Fibroblast of skin of back (primary cell): ENCODE measurements at places on chromosomes 2 and 18.

- DNase-seq = peak; percentile 83
These were observed 60.3 kb upstream of the SP3 start for GRCh38 chr2:174025271-174026121.

DNA sequence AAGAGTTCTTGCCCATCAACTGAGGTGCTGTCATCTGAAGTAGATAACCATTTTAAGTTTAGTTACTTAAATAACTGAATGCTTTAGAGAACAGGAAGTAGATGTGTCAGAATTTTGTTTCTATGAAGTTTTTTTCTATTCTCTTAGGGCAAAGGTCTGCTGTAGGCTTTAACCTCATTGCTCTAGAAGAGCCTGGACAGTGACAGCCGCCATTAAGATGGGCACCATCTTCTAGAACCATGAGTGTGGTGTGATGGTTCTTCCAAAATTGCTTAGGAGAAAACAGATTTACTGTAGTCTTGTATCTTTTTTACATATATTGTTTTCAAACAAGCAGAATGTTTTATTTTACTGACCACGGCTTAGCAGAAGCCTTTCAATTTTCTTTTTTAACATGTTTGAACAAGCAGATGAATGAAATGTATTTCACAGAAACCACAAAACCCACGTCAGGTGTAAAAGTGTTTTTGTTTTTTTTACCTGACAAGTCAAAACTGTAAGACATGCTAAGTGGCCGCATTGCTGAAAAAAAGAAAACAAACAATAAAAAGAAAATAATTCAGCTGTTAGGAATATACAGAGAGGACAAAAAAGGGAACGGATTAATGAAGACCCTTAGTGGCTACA lies 77.9 kb downstream of the PRELID3A start:
- no peak for DNase-seq

- DNase-seq = peak; percentile 70
These were observed 5.2 kb downstream of the CCBE1 start for GRCh38 chr18:59691996-59692395.

DNA sequence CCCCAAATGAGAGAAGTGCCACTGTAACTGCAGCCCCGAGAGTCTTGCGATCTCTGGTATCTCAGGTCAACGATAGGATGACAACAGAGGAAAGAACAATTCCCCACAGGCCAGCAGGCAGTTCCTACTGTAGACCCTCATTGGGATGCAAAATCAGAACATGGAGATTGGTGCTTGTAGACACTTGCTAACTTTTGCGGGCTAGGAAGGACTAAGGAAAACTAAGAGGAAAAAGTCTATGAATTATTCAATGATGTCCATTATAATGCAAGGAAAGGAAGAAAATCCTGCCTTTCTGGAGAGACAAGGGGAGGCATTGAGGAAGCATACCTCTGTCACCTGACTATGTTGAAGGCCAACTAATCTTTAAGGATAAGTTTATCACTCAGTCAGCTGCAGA lies 51.9 kb upstream of the CWC22 start:
- DNase-seq = no peak

DNA sequence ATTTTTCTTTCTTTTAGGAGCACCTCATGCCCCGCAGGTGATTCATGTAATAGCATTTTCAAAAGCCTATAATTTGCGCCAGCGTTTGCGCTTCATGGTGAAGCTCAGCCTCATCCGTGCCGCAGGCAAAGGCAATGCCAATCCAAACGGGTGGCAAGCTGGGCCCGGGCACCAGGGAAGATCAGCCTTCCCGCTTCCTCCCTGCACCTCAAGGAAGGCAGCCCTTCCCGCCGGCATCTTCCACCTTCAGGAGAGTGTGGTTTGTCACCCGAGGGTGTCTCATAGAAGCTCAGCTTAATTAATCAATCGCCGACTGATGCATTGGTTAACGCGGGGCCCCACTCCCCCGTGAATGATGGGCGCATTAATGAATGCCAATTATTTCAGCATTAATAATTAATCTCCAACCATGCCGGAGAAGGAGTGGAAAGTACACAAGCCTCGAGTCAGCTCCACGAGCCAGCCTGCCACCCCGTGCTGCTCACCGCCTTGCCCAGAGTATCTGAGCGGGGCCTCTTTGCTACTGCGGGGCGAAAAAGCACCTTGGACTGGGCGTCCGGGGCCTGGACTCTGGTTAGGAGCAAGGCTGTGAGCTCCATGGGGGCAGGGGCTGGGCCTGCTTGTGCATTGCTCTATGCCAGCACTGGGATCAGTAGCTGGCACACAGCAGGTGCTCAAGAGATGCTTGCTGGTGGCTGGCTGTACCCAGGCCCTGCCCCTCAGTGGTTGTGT lies 13.0 kb downstream of the INHBB start:
- no peak for DNase-seq

GRCh38 chr2:238915196-238915595 lies 67.3 kb downstream of the TWIST2 start:
- DNase-seq = no peak

- DNase-seq = no peak
These were observed 71.5 kb downstream of the KCNS3 start for GRCh38 chr2:17950006-17950405.

DNA sequence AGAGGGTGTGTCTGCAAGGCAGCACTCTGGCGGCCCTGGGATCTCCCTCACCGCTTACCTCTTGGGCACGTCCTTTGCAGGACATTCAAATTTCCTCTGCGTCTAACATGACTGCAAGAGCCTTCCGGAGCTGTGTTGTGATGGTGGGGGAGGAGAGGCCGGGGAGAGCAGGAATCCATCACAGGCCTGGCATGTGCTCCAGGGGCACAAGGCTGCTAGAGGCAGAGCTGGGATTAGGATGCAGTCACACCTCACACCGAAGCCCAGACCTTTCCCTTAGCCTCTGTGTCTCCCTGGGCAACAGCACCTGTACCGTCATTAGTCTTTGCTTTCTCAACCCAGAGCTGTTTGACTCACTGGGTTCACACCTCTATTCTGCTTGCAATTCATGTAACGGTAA lies 111.3 kb downstream of the CMPK2 start:
- DNase-seq = no peak

DNA sequence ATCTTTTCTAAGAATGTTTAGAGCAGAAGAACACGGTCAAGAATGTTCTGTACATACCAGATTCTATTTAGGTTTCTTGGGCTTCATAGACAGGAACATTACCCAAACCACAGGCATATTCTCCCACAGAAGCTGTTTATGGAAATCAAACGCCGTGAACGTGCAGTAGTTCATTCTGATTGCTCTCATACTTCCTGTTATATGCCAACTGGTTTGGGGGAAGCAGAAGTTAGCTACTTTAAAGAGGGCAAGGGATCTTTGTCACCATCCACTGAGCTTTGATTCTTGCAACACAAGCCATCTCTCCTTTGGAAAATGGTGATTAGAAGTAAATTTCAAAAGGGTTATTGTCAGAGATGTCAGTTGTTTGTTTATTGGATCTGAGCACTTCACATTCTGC lies 182.2 kb upstream of the NRP2 start:
- no peak for DNase-seq

DNA sequence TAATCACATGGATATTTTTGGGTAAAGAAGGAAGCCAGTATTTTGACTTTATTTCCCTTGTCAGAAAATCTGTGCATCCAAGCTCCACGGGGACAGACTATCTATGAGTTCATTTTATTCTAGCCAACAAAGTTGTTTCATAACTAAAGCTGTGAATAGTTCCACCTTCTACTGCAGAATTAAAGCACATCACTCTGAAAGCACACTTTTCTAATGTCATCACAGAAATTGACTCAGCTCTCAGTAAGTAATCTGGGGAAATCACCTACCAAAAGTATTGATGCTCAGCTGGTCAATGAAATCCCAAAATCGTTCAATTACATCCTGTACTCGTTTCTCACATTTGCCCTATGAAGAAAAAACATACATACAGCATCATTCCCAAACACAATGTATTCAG lies 19.1 kb downstream of the IAH1 start:
- DNase-seq = no peak

DNA sequence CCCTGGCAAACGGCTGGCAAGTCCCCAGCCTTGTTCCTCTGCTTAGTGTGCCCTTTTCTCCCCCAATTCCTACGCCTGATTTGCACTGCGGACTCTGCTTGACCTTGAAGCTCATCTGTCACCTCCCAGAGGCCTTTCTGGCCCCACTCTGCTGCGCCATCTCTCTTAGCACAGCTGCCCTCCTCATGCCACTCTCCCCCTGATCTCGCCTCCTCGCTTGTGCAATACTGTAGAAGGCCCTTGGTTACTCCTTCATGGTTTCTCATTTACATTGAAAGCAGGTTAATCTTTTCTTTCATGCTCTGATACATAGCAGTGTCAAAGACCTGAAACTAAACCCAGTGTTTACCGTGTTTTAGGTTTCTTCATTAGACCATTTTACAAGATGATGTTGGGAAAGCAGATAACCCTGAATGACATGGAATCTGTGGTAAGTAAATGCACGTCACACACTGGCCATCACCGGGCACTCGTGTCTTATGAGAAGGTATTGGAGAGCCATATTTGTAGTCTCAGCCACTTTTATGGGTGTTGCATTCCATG lies 258.8 kb downstream of the ALPK2 start:
- no peak for DNase-seq

- no peak for DNase-seq
These were observed 22.7 kb downstream of the MPPE1 start for GRCh38 chr18:11885278-11885947.

DNA sequence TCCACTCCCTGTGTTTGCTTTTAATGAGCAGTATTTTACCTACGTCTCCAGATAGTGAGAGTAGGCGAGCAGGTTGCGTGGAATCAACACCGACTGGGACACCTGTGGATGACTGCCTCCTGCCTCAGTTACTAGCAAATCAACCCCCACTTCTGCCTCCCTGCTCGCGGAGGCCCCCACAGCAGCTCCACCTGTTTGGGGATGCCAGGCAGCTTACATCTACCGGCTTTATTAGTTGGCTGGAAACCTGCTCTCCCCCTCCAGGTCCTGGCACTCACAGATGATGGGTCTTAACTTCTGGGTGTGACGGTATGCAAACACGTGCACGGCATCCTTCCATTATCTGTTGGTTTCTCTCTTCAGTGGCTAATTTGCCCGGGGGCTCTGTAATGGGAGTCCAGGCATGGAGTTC lies 164.4 kb upstream of the SESTD1 start:
- no peak for DNase-seq

- no peak for DNase-seq
These were observed 336.5 kb upstream of the ST6GAL2 start for GRCh38 chr2:107222466-107222865.

DNA sequence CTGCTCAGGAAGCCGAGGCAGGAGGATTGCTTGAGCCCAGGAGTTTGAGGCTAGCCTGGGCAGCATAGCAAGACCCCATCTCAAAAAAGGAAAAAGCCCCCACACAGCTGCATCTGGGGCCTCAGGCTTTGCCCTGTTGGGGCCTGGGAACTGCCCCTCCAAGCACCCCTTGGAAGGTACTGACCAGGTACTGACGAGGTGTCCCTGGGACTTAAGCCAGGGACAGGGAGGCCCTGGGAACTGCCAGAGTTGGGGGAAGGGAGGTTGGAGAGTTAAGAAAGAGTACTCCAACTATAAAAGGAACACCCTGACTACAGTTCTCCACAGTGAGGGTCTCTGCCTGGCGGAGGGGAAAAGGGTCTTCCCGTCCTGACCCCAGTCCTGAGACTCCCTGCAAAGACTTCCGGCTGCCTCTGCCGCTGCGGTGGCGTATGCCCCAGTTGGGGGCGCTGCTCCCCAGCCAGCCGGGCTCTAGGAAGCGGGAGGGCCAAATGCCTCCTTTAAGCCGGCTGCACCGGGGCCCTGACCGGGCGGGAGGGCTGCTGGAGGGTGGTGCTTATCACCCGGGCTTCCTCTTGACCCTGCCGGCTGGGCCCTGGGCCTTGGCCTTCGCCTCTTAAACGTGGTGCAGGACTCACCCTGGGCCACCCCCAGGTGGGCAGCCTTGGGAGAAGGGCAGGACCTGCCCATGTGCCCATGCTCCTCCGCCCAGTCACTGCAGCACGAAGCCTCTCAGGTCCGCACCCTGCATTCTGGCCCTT lies 12.8 kb downstream of the SLC30A3 start:
- peak; percentile 49 for DNase-seq

DNA sequence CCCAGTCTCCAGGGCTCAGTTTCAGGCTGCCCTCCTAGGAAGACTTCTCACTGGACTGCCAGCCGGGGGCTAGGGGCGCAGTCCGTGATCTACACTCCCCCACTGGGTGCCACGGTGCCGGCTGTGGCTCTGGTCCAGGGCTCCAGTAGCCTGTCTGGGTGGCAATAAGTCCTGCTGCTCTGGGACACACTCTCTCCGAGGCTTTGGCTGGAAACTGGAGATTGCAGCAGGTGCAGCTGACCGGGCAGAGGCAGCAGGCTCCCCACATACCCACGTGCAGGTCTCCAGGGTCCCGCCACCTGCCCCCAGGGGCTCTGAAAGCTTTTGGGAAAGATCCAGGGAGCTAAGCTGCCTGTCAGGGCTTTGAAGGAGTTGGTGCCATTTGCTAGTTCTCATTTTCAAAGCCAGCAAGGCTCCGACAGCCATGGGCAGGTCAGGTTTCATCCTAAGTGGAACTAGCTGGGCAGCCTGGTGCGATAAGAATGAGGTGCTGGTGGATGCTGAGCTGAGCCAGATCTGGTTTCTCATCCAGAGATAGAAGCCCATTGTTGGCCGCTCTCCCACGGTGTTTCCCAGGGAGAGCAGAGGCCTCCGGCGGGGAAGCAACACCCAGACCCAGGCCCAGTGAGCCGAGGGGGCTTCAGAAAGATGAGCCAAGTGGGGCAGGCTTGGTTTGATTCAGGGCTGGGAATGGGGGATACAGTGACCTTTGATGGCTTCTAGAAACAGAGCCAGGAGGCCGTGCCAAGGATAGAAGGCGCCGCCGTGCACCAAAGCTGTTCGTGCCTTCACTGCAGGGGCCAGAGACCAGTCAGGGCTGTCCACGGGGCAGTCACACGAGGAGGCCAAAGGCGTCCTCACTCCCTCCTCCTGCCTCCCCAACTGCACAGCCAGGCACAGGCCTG lies 141.7 kb upstream of the GPC1 start:
- no peak for DNase-seq

DNA sequence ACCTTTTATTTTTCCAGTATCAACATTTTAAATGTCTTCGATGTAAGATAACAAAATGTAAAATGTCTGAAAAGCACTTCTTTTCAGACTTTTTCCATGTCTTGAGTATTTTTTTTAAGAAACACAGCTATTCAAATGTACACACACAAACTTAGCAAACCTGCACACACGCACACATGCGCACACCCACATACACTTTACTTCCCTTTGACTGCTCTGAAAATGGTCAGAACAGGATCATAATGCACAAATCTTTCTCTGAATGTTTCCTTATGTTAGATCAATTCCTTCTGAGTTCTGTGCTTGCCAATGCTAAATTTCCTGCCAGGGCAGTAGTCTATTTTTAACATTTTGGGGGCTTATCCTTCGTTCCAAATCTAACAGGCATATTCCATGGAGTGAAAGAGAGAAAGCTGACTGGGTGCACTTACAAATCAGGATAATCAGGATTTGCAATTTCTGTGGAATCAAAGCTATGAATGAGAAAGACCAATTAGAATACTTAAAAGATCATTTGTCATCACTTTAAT lies 136.3 kb downstream of the ZEB2 start:
- no peak for DNase-seq

- DNase-seq = no peak
These were observed 373.5 kb upstream of the CHST9 start for GRCh38 chr18:27558388-27559155.
